ENCODE measurements at places on chromosomes 11 and 22. TPM values are rescaled to one million over a fixed set of nuclear protein-coding genes. Genes with fewer than 3 reads are reported as not detected.

Gene TSSK2
- total RNA-seq, result not detected

Gene OR2AG1
- not detected for total RNA-seq

Gene KCNJ1
- not detected for total RNA-seq

- H3K36me3 ChIP-seq, result no peaks in the 10 kb centered on the region
- no peaks in the 10 kb centered on the region for H3K4me1 ChIP-seq
- H3K27me3 ChIP-seq, result peaks cover 43% of the 10 kb centered on the region
- H3K4me3 ChIP-seq, result no peak overlapping the region
- no peak overlapping the region for H3K27ac ChIP-seq
Observed at GRCh38 chr11:119566319-119566718, 143.3 kb upstream of the THY1 start.

- DNase-seq, result no peak
- no peaks in the 10 kb centered on the region for H3K27me3 ChIP-seq
- H3K4me3 ChIP-seq, result no peak overlapping the region
- no peak overlapping the region for H3K27ac ChIP-seq
- H3K4me1 ChIP-seq, result no peaks in the 10 kb centered on the region
Observed at GRCh38 chr11:21411104-21411503, 741.7 kb downstream of the NELL1 start.

GRCh38 chr22:46876357-46876934, 114.0 kb downstream of the TBC1D22A start:
- no peaks in the 10 kb centered on the region for H3K27me3 ChIP-seq
- H3K4me1 ChIP-seq, result peaks cover 3% of the 10 kb centered on the region
- no peak for DNase-seq
- no peak overlapping the region for H3K4me3 ChIP-seq

- H3K36me3 ChIP-seq, result no peaks in the 10 kb centered on the region
- H3K27ac ChIP-seq, result no peak overlapping the region
- no peaks in the 10 kb centered on the region for H3K27me3 ChIP-seq
Observed at GRCh38 chr11:132058211-132058772, 687.9 kb downstream of the NTM start.

GRCh38 chr11:63007920-63008319, 7.7 kb downstream of the SLC22A8 start:
- DNase-seq, result no peak
- no peak overlapping the region for H3K4me3 ChIP-seq
- H3K27ac ChIP-seq, result no peak overlapping the region
- peaks cover 7% of the 10 kb centered on the region for H3K27me3 ChIP-seq
- H3K4me1 ChIP-seq, result no peaks in the 10 kb centered on the region

- no peaks in the 10 kb centered on the region for H3K27me3 ChIP-seq
- H3K27ac ChIP-seq, result no peak overlapping the region
- no peaks in the 10 kb centered on the region for H3K36me3 ChIP-seq
- H3K4me1 ChIP-seq, result no peaks in the 10 kb centered on the region
- H3K4me3 ChIP-seq, result no peak overlapping the region
Observed at GRCh38 chr11:100404907-100405306, 282.2 kb upstream of the ARHGAP42 start.

Measured in activated CD8-positive, alpha-beta memory T cell treated with anti-CD3 and anti-CD28 coated beads, Interleukin-2, amount 10 ng/mL, durations not matched to agents 7 days and 5 days (primary cell).